ENCODE measurements at places on chromosomes 2 and 18. TPM values are rescaled to one million over a fixed set of nuclear protein-coding genes. Genes with fewer than 3 reads are reported as not detected.

B3GNT7 gene
- 17.5 TPM for total RNA-seq

SERPINB5 gene
- 0.63 TPM for total RNA-seq

FAM168B gene
- total RNA-seq: 144 TPM

NYAP2 gene
- total RNA-seq: not detected

REEP1 gene
- 20.9 TPM for total RNA-seq

SNED1 gene
- total RNA-seq: 133 TPM

COPS9 gene
- total RNA-seq: 115 TPM

MYOM1 gene
- 27.2 TPM for total RNA-seq

L3MBTL4 gene
- total RNA-seq: 5.3 TPM

BMP10 gene
- total RNA-seq: not detected

- no peak for DNase-seq
Observed at GRCh38 chr18:59907660-59908059, 7.9 kb downstream of the PMAIP1 start.

DNA sequence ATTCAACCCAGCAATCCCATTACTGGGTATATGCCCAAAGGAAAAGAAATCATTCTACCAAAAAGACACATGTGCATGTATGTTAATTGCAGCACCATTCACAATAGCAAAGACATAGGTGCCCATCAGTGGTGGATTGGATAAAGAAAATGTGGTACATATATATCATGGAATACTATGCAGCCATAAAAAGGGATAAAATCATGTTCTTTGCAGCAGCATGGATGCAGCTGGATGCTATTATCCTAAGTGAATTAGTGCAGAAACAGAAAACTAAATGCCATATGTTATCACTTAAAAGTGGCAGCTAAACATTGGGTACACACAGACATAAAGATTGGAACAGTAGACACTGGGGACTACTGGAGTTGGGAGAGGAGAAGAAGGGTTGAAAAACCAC is 82.2 kb downstream of the MYO3B start:
- DNase-seq: no peak

DNA sequence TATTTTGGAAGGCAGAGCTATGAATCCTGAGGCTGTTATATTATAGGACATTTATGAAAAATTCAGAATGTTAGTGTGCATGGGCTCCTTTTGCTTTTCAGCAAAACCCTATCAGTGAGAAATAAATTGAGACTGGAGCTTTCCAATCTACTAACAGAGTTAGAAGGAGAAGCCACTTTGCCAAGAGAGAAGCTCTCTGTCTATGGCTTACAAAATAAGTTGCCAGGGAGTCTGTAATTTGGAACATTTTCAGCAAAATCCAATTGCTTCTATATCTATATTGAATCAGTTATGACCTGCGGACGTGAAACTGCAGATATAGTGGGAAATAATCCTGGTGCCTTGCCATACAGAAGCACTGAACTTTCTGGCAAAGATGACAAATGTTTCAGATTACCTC is 279.3 kb downstream of the CDH19 start:
- no peak for DNase-seq

DNA sequence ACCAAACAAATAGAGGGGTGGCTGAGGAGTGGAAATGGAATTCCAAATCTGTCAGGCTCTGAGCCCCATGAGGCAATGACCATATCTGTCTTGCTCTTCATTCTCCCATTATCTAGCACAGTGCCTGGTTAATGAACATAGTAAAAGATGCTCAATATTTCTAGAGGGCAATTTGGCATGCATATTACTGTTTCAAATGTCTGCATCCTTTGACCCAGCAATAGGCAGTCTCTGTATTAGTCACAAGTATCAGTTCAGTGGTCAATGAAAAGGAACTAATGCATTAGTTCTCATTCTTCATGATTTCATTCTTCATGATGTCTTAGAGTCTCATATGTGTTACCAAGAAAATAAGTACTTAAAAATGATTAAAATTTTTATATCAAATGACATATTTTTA is 28.4 kb upstream of the MALL start:
- DNase-seq: no peak

GRCh38 chr2:100544911-100545596 is 17.7 kb upstream of the PDCL3 start:
- DNase-seq: no peak

DNA sequence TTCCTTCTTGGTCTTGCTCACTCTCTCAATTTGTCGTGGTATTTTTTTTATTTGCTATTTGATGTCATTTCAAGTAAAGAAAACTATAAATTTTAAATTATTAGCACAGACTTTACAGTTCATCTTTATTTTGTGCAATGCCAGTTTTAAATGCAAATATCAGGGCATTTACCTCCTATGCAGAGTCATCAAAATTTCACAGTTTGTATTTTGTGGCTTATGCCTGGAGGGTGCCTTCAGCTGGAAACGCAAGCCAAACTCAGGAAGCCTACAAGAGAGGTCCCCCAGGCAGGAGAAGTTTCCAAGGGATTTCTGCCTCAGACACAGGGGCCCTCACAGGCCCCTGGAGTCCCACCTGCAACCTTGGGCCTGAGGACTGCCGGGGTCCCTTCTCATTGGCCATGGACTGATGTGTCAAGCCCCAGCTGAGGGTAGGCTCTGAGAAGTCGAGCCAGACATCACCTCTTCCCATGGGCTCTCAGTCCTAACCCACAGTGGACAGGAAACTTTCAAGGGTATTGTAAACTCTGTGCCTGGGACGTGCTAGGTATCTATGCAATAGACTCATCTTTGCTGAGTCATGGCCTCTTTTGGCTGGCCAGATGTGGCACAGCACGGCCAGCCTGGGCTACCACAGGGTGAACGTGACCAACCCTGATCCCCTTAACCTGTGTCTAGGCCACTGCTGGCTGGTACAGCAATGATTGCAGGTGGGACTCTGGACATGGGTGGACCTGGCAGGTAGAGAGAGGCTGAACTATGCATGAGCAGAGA is 236.5 kb downstream of the CELF4 start:
- DNase-seq: no peak

DNA sequence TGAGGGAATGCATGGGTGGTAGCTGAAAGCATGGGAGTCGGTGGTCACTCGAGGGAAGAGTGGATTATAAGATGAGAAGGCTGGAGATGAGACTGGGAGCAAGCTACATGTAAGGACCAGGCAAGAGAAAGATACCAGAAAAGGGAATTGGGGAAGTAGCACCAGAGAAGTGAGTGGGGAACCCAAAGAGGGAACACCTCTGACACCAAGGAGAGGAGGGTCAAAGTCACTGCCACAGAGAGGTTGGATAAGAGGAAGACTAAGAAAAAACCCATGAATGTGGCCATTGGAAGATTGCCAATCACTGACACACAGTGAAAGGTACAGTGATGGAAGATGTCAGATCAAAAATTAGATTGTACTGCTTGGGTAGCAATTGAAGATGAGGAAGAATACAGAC is 473.9 kb downstream of the BCL11A start:
- DNase-seq: no peak

DNA sequence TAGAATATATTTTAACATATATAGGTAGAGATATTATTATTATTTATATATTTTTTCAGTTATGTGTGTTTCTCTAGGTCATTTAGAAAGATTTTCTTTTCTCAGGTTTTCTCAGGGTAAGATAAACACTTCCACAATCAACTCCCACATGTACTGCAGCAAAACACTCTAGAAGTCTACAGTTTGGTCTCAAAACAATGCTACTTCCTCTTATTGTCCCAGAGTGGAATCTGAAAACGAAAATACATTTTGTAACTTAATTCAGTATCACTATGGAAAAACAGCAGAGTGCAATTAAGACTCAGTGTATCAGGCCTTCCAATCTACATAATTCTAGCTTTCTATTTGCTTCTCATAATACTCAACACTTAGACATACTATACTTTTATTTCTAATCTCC is 190.1 kb upstream of the SLC35G4 start:
- DNase-seq: no peak

GRCh38 chr2:230891509-230891908 is 26.8 kb downstream of the ITM2C start:
- DNase-seq: no peak

GRCh38 chr2:17083902-17084301 is 418.3 kb upstream of the CYRIA start:
- DNase-seq: no peak

DNA sequence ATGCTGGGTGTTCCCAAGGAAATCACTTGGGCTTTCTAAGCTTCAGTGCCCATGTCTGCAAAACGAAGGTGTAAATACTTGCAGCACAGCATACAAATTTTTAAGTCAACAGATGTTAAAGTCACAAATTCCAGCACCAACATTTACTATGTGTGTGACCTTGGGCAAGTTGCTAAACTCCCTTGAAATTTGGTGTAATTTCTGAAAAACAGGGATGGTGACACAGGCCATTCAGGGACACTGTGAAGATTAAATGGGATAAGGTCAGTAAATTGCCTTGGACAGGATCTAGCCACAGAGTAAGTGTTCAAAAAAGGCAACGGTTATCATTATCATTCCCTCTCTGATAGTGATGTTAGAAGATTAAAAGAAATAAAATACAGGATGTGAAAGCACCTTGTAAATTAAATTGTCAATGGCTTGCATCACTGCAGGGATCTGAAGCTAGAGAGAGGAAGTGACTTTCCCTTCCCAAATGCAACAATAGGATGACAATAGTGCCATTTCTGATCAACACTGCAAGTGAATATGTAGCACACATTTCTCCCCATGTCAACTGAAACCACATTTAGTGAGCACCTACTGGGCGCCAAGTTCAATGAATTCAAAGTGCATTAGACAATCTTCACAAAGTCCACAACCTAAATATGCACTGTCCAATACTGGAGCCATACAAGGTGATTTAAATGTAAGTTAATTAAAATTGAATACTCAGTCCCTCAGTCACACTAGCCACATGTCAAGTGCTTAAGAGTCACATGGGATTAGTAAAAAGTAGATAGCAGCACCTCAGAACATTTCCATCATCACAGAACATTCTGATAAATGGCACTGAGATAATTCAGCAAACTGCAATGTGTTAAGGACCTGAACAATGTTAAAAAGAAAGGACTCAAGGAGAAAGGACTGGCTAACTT is 81.2 kb downstream of the STK39 start:
- no peak for DNase-seq

DNA sequence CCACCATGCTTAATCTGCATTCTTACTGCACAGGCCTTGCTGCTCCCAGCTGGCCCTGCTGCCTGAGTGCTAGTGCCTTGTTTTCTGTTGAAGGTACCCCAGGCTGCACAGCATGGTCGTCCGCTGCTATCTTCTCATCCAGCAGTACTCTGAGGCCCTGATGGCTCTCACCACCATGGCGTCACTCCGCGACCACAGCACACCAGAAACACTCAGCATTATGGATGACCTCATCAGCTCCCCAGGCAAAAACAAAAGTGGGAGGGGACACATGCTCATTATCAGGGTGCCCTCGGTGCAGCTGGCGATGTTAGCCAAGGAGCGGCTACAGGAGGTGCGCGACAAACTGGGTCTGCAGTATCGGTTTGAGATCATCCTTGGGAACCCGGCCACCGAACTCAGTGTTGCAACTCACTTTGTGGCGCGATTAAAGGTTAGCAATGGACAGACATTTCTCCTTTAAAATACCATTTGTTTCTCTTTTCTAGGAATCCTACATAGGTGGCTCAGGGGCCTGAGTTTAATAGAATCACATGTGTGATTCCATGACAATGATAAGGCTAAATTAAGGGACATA is 110.5 kb downstream of the ESCO1 start:
- DNase-seq: no peak

DNA sequence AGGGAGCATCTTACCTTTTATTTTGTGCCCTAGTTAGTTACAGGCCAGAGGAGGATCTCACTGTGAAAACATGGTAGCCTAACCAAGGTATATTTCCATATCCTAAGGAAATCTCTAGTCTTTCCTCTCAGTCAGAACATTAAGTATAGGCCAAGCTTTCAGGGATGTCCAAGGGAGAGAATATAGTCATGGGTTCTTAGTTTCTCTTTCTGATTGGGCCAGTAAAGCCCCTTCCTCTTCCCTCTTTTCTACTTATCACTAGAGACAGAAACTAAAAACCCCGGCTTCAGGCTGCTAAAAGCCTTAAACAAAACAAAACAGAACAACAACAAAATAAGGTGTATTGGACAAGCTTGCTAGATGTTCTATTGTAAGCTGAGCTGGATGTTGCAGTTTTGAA is 44.3 kb upstream of the TNFRSF11A start:
- no peak for DNase-seq

GRCh38 chr2:172103471-172104272 is 972 bp upstream of the DLX2 start:
- DNase-seq: no peak

GRCh38 chr2:53515435-53516332 is 251.9 kb upstream of the CHAC2 start:
- no peak for DNase-seq

GRCh38 chr2:102034683-102035548 is 43.2 kb downstream of the IL1R2 start:
- DNase-seq: no peak

DNA sequence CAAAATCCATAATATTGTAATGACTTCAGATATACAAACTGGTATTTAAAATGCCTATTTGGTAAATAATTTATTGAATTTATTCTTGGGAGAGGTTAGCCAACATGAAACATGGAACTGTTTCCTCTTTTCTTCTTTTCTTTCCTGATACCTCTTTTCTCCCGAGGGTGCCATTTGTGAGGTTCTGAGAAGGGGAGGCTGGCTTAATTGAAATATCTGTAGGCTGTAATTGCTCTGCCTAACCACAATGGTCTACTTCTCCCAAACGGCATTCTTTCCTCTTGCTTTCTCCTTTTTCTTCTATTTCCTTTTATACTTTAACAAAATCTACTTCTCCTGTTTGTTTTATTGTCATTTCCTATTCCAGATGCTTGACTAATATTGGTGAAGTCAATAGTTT is 114.9 kb downstream of the TCF4 start:
- no peak for DNase-seq

- DNase-seq: no peak
Observed at GRCh38 chr18:63005306-63005705, 290.0 kb downstream of the PHLPP1 start.

DNA sequence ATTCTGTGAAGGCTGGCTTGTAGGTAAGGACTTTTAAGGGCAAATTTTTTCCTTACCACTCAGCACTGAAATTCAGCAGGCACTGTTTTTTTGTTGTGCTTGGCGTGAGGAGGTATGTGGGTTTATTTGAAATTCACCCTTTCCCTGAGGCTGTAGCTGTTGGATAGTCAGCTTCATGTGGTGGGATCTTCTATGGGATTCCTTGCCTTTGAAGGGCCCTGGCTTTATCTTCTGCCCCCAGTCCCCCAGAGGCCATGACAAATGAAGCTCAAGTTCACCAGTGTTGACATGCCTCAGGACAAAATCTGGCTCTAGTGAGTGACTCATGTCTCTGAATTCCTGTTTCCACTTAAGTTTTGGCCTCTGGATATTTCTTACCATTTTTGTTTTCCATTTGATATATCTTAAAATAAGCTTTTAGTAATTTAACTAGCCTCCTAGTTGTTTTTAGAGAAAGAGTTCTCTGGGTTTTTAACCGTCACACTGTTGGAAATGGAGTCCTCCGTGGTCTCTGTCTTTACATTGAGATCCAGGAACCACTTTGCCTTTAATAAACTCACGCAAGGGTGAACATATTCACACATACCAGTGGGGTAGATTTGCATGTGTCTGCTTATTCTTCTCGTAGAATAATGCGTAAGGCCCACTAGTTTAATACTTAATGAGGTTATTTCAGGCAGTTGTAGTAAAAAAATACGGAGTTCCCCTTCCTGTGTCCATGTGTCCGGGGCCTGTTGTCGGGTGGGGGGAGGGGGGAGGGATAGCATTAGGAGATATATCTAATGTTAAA is 211.1 kb upstream of the FAM98A start:
- DNase-seq: no peak
